Activated T-helper 1 cell treated with anti-CD3 and anti-CD28 coated beads, Interleukin-12 subunit alpha, Interleukin-12 subunit beta, Interleukin-2, Interleukin-4 antibody, amounts not matched to agents 30 ng/mL and 10 ng/mL and 1 ng/mL, durations not matched to agents 14 hours and 24 hours and 36 hours (primary cell): ENCODE measurements at places on chromosomes 12 and 14. TPM values are rescaled to one million over a fixed set of nuclear protein-coding genes. Genes with fewer than 3 reads are reported as not detected.

Gene ANGEL1
- total RNA-seq = 14.1 and 14.8 TPM in 2 replicates

Gene C14orf180
- not detected in 2 replicates for total RNA-seq

- H3K27me3 ChIP-seq = peaks cover 2% of the 10 kb centered on the region
- DNase-seq = no peak
- H3K27ac ChIP-seq = no peak overlapping the region
Observed at GRCh38 chr14:62745496-62745895, 299.8 kb downstream of the KCNH5 start.

- H3K27me3 ChIP-seq = no peaks in the 10 kb centered on the region
- no peaks in the 10 kb centered on the region for H3K4me1 ChIP-seq
- H3K36me3 ChIP-seq = peaks cover 11% of the 10 kb centered on the region
- no peak overlapping the region for H3K4me3 ChIP-seq
- no peak overlapping the region for H3K27ac ChIP-seq
Observed at GRCh38 chr14:92985521-92985920, 62.6 kb downstream of the CHGA start.

GRCh38 chr14:63752449-63753169, 24.7 kb upstream of the SGPP1 start:
- peaks cover 7% of the 10 kb centered on the region for H3K4me1 ChIP-seq
- H3K4me3 ChIP-seq = no peak overlapping the region
- no peak overlapping the region for H3K27ac ChIP-seq
